Lower lobe of right lung (tissue), 2 donors: ENCODE measurements at places on chromosomes 4 and X. TPM values are rescaled to one million over a fixed set of nuclear protein-coding genes. Genes with fewer than 3 reads are reported as not detected.

CFAP99 gene
- total RNA-seq = 4.3 TPM

TLR7 gene
- 7.8 TPM for total RNA-seq

ATOH1 gene
- not detected for total RNA-seq

DNA sequence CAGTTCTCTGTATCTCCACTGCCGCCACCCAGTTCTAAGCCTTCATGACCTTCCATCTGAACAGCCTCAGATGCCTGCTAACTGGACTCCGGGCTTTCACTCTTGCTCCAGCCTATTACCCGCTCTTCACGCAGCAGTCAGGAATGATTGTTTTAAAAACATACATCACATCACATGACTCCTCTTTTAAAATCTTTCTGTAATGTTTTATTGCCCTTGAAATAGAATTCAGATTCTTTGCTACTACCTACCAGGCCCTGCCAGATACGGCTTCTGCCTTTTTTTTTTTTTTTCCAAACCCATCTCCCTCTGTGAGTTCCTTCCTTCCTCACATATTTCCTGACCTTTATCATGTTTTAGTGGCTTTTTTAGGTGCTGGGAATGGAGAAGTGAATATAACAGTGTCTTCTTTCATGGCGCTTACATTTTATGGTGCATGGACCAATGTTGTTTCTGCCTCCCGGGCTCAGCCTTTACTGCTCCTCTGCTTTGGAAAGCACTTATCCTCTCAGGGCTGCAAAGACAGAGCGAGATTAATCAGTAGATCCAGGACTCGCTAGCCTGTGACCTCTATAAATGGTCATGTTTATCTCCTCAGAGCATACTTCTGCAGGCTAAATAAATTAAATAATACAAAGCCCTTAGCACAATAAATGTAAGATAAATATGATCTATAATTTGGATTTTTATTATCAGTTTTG, 58.0 kb downstream of the FBXO8 start:
- H3K36me3 ChIP-seq = no peaks in the 10 kb centered on the region
- H3K4me1 ChIP-seq = no peaks in the 10 kb centered on the region
- peaks cover 19% of the 10 kb centered on the region for H3K27me3 ChIP-seq
- no peak overlapping the region for H3K27ac ChIP-seq
- no peak for DNase-seq

GRCh38 chr4:185992585-185992984, 76.4 kb upstream of the TLR3 start:
- no peaks in the 10 kb centered on the region for H3K4me1 ChIP-seq
- no peaks in the 10 kb centered on the region for H3K36me3 ChIP-seq
- no peak for DNase-seq

- H3K36me3 ChIP-seq = peaks cover 74% of the 10 kb centered on the region
- no peak overlapping the region for H3K27ac ChIP-seq
- H3K27me3 ChIP-seq = no peaks in the 10 kb centered on the region
- no peak overlapping the region for H3K4me3 ChIP-seq
- no peak for DNase-seq
These were observed 5.3 kb downstream of the IDS start for GRCh38 chrX:149499766-149500165.

DNA sequence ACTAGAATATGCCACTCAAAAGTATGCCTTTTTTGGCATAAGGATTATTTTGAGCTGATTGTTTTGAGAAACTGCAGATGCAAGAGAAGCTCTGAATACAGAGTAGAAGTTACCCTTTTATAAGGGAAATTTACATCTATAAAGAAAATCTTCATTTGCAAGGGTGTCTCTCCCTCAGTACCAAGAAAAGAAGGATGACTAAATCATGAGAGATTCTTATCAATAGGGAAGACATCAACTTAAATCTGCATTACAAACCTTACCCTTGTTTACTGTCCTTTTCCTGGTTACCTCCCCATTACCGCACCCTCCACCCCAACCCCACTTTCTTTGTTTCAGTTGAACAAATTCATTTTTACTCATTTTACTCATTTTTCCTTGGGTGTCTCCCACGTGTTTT, 62.5 kb downstream of the RLIM start:
- H3K27ac ChIP-seq = no peak overlapping the region
- no peak overlapping the region for H3K4me3 ChIP-seq
